ENCODE measurements at places on chromosomes 4 and X. TPM values are rescaled to one million over a fixed set of nuclear protein-coding genes. Genes with fewer than 3 reads are reported as not detected.

DNA sequence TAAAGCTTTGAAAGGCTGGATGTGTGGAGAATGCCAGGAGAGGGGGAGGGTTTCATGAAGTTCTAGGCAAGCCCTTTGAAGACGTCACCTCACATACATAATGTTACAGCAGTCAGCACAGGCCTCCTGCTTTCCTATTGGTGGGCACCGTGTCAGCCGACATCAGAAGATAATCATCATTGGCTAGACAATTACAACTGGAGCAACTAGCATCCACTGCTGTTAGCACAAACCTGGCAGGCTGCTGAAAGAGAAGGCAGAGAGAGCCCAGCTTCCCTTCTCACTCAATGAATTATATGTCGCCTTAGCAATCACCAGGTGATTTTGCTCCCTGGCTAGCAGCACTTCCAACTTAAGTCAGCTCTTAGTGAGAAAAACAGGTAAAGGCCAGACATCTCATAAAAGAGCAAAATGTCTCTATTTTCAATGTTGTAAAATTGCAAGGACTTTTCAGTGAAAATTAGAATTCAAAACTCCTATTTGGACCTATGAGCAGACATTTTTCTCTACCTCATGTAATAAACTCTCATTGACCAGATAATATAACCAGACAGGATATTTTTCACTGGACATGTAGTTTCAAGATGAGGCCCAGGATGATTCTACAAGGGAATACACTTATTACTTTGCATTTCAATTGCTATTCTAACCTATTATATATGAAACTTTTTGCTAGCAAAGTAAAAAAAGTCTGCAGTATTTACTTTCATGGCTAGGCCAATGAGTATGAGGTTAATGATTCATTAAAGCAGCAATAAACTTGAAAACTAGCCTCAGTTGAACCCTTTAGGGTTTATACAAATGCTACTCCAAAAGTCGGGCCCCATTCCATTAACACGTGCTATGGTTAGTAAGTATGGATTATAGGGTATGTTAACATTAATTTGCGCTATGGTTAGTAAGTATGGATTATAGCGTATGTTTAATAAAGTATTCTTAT lies 4.3 kb downstream of the ELOVL6 start:
- peak; percentile 77 for DNase-seq

- DNase-seq = no peak
These were observed 38.0 kb upstream of the FAM9C start for GRCh38 chrX:13082206-13083065.

GRCh38 chr4:150211799-150212445 lies 133.7 kb downstream of the DCLK2 start:
- DNase-seq = no peak

DNA sequence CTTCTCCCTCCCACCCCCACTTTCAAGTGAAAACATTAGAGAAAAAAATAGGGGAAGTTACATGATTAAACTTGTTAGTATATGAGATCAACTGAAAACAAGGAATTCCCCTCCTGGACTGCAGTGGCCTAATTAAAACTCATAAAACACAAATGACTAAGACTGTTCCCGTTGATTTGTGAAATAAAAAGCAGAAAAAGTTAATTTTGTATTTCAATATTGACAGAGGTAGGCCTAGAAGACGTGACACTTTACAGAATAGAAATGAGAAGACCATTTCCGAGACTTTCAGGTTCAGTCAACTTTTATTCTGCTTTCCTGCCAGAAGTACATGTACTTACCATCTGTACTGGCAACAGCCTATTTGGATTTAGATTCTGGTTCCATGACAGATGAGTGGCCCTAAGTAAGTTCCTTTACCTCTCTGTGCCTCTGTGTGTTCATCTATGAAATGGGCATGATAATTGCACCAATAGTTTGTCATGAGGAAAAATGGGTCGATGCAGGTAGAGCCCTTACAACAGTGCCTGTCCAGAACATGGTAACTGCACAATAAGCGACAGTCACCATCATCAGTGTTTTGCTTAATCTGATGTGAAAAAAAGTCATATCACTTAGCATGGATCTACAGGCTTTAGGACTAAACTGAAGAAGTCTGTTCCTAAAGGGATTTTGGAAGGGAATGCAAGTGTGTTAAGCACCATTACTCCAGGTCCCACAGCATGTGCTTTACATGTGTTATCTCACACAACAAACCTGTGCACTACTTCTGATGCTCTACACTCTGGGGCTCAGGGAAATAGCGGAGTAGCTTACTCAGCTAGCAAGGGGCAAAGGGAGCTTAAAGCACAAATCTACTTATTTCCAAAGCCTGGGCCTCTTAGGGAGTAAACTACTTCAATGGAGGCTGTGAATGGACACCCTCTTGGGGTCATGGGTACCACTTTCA lies 562.3 kb upstream of the DIPK2B start:
- no peak for DNase-seq

DNA sequence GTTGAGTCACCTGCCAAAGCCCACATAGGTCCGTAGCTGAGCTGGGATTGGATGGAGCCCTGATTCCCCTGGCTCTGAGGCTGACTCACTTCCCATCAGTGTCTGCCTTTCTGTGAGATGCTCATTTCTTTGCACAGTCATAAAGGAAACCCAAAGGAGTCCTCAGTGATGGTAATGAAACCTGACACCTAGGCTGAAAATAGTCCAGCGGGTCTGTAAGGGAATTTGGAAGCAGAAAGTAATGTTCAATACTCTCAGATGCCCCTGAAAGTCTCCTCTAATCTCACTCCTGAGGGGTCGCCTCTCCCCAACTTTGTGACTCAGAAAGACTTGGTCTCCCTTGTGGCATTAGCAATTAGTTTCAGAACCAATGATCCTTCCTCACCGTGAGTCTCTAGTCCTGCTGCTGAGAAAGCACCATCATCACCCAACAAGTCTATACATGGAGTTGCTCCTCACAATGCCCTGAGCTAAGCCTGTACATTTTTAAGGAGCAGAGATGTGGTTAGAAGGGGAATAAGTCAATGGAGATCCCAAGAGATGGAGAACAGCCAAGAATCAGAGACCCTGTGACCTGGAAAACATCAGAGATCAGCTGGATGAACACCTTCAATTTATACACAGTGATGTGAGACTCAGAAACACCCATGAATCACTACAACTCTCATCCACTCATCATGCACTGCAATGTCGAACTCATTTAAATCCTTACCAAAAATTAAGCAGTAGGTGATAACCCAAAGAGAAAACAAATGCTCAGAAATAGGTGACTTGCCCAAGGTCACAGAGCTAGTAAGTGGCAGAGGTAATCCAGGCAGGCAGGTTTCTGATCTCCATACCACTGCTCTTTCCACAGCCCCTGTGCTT lies 219.0 kb upstream of the CPEB2 start:
- DNase-seq = peak; percentile 27

DNA sequence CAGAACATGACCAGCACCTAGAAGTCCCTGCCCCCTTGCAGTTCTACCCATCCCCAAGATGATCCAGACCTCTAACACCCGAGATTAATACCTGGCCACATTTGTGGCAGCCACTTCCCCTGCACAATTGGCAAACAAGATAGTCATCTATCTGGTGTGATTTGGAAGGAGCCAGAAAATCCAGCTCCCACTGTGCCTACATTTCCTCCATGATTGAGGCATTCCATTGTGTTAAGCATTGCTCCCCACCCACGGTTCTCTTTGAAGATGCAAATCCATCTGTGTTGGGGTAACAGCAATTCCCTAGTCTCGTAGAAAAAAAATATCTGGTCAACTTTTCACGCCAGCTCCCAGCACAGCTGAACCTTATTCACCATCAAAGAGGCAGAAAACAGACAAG lies 405.0 kb downstream of the BCOR start:
- no peak for DNase-seq

GRCh38 chrX:48613502-48614160 lies 16.3 kb downstream of the WDR13 start:
- no peak for DNase-seq

GRCh38 chr4:47490550-47490949 lies 5.5 kb downstream of the ATP10D start:
- DNase-seq = no peak

- DNase-seq = no peak
These were observed 102.0 kb upstream of the PDE5A start for GRCh38 chr4:119730671-119730950.

- DNase-seq = peak; percentile 29
These were observed at the start of gene GAB3 for GRCh38 chrX:154750301-154751202. Gene GAB3 (minus strand): TSS chrX:154751077. CDS start chrX:154751025, 52 bp downstream.

- DNase-seq = no peak
These were observed 171.2 kb downstream of the PPP3CA start for GRCh38 chr4:101175896-101176676.

GRCh38 chr4:186451982-186452381 lies 103.4 kb downstream of the MTNR1A start:
- no peak for DNase-seq

DNA sequence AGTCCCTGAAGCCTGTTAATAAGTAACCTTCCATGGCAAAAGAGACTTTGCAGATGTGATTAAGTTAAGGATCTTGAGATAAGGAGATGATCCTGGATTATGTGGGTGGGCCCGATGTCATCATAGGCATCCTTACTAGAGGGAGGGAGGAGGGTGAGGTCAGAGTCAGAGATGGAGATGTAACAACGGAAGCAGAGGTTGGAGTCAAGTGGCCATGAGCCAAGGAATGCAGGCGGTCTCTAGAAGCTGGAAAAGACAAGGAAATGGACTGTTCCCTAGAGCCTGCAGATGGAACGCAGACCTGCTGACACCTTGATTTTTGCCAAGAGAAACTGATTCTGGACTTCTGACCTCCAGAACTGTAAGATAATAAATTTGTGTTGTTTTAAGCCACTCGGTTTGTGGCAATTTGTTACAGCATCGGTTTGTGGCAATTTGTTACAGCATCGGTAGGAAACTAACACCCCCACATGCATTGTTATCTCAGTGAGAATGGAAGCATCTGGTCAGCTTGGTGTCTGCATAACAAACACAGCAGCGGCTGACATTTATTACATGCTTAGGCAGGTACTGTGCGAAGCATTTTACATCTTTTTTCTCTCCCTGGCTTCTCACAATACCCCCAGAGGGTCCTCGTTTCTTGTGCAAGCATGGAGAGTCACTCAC lies 55.6 kb downstream of the CLDN34 start:
- DNase-seq = no peak

DNA sequence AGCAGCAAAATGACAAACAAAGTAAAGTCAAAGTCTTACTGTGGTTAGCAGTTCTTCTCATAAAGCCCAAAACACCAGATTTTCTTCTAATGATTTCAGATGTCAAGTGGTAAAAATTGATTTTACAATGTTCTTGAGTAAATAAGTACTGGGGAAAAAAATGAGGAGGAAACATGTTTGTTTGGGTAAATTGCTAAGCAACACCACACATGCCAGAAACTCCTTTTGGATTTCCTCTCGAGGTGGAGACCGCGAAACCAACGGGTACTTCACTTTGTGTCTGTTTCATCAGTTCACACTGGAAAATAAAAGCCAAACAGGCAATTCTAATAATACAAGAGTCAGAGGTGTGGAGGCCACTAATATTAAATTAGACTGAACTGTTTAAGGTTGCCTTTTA lies 4.6 kb upstream of the PKD2 start:
- DNase-seq = no peak

DNA sequence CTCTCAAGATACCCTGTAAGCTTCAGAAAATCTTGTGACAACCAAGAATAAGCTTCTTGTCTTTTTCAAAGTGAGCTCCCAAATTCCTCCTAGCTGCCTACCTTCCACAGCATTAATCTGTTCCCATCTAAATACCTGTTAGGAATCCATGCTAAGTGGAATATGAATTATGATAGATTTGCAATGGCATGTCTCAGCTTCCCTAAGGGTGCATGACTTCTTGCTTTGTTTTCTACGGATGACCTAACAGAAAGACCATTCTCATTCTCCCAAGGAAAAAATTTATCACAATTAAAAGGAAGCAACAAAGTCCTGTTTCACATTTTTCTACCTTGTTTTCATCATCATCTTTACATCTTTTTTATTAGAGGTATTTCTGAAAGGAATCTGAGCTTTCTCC lies 532.7 kb downstream of the GRXCR1 start:
- no peak for DNase-seq

The GCNA gene
- total RNA-seq = 4.3 TPM
